ENCODE measurements at places on chromosomes 12 and 14.

DNA sequence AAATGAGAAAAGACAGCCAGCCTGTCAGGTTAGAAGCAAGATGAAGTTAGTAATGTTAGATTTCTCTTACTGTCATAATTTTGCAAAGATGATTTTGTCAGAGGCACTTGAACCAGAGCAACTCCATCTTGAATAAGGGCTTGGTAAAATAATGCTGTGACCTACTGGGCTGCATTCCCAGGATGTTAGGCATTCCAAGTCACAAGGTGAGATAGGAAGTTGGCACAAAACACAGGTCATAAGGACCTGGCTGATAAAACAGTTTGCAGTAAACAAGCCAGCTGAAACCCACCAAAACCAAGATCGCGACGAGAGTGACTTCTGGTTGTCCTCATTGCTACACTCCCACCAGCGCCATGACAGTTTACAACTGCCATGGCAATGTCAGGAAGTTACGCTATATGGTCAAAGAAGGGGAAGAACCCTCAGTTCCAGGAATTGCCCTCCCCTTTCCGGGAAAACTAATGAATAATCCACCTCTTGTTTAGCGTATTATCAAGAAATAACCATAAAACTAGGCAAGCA is 1313.5 kb upstream of the TMEM132C start:
- no peak for DNase-seq

DNA sequence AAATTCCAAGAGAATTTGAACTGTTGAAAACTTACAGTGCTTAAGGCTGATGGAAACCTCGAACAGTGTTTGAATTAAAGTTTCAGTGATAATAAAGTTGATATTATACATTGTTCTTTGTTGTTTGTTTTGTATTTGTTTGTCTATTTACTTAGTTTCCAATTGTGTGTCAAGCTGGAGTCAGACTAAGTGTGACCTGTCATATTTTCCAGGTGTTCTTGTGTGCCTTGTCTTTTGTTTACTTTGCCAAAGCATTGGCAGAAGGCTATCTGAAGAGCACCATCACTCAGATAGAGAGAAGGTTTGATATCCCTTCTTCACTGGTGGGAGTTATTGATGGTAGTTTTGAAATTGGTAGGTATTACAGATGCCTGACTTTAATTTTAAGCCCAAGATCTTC is 6.0 kb downstream of the SLCO1C1 start:
- DNase-seq = no peak

DNA sequence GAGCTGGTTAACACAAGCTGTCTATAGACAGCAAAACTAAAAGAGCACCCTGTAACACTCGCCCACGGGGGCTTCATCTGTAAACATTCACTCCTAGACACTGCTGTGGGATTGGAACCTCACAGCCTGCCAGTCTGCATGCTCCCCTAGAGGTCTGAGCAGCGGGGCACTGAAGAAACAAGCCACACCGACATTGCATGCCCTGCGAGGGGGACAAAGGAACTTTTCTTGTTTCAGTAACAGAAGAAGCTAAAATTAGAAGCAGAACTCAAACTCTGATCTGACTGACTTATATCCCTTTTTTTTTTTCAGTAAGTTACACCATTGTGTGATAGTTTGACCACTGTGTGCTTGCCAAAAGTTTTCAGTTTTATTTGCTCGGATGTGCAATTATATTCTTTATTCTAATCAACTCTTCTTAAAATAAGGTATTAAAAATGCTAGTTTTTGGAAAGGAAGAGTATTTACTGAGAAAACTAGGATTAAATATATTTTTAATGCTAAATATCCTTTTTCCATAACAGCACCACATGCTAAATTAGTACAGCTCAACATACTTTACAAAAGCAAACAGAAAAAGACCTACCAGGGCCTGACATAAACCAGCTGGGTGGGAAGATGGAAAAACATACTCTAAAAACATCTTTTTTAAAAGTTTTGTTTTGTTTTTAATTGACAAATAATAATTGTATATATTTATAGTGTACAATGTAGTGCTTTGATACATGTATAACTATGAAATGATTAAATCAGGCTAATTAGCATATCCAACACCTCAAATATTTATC is 100.2 kb downstream of the EPS8 start:
- peak; percentile 41 for DNase-seq

GRCh38 chr12:52285172-52285745 is 6.1 kb downstream of the KRT81 start:
- no peak for DNase-seq

GRCh38 chr12:124440841-124441381 is 126.5 kb downstream of the NCOR2 start:
- no peak for DNase-seq

- no peak for DNase-seq
These were observed 653.8 kb downstream of the NOVA1 start for GRCh38 chr14:25944020-25944419.

- no peak for DNase-seq
These were observed 36.9 kb upstream of the APPL2 start for GRCh38 chr12:105272814-105273416.

- DNase-seq = no peak
These were observed 53.0 kb downstream of the WSCD2 start for GRCh38 chr12:108182096-108182495.

DNA sequence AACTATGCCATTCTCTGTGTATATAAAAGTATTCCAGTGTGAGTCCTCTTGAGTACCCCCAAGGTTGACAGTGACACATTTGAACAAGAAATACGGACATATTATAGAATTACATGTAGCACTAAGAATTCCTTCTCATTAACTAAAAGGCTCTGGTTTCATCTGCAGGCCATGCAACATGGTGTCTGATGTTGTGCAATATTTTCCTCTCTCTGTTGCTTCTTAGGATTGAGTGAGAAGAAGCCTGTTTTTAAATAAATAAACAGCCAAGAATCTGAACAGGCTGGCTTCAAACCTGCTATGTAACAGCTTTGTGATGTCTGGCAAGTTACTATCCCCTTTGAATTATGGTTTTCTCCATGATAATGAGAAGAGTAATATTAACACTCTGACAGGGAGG is 22.2 kb upstream of the CCER1 start:
- DNase-seq = no peak
